ENCODE measurements at places on chromosomes 6 and 20. TPM values are rescaled to one million over a fixed set of nuclear protein-coding genes. Genes with fewer than 3 reads are reported as not detected.

- DNase-seq, result no peak
Measured at GRCh38 chr6:145044641-145045246, 690.6 kb downstream of the EPM2A start.

- DNase-seq, result peak; percentile 92
Measured at GRCh38 chr6:33204415-33205190, at the start of gene HSD17B8. Gene HSD17B8 (plus strand): TSS chr6:33204655. CDS start chr6:33204669, 14 bp downstream.

SLC26A8 gene
- total RNA-seq, result not detected

DNA sequence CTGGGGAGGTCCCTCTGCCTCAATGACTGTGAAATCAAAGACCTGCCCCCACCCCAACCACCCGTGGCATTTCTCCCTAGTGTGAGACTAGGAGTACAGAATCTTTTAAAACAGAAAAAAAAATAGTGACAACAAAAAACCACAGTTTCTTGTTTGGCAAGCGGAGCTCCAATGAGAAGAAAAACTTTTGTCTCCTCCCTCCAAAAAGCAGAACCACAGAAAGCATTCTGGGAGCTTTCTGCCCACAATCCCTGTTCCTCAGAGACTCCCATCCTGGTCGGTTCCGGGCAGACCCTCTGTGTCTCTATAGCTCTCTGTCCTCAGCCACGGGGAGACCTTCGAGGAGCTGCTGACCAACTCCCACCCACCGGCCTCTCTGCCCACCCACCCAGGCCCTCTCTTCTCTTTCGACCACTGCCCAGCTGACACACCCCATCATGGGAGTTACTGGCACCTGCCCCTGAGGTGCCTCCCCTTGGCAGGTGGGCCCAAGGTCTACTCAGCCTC is 4.9 kb downstream of the PREX1 start:
- no peak for DNase-seq

DNA sequence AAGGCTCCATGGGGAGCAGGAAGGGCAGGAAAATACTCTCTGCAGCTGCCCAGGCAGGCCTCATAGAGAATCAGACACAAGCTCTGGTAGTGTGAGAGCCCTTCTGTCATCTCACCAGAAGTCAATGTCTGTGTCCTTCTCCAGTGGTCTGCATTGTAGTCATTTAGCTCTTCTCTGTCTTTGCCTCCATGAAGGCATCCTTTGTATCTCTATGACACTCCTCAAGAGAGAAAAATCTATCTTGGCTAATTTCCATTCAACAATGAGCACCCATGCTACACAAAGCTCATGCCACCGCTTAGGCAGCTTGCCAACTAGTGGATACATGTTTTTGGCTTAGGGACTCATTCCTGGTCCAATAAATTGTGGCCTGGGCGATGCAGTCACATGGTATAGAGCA is 92.1 kb downstream of the RNF217 start:
- DNase-seq, result no peak
